ENCODE measurements at places on chromosomes 16 and 17.
A peak's percentile ranks its signal among the peaks of the same experiment; 100 is the strongest.

DNA sequence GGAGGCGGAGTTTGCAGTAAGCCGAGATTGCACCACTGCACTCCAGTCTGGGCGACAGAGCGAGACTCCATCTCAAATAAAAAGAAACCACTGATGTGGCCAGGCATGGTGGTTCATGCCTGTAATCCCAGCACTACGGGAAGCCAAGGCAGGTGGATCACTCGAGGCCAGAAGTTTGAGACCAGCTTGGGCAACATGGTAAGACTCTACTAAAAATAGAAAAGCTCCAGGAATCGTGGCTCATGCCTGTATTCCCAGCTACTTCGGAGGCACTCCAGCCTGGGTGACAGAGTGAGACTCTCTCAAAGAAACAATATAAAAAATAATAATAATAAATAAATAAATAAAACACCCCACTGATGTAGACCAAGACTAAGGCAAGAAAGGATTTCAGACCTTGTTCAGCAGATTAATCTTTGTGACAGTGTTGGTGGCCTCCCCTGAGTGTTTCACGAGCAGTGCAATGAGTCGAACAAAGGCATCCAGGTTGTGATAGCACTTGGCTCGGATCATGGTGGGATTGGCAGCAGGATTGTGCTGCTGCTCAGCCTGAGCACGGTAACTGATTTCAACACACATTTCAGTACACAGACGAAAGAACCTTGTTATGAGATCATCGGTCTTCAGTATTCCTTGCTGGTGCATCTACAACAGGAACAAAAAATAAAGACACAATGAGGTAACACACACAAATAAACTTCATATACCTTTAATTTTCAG lies 18.6 kb downstream of the SETD6 start:
- DNase-seq, result no peak

DNA sequence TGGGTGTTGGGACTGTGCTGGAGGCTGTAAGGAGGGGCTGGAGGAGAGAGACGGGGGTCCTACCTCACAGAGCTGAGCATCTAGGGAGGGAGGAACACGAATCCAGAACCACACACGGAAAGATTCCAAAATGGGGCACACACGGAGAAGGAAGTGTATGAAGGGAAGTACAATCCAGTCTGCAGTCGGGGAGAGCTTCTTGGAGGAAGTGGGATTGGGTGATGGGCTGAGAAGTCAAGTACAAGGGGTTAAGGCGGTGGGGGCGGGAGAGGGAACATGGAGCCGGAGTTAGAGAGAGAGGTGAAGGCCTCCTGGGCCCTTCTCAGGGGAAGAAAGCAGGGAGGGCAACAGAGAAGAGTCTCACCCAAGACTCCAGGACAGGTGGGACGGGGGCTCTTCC lies 107.5 kb upstream of the CREBBP start:
- DNase-seq, result no peak

GRCh38 chr16:87554754-87555427 lies 47.4 kb upstream of the JPH3 start:
- no peak for DNase-seq

DNA sequence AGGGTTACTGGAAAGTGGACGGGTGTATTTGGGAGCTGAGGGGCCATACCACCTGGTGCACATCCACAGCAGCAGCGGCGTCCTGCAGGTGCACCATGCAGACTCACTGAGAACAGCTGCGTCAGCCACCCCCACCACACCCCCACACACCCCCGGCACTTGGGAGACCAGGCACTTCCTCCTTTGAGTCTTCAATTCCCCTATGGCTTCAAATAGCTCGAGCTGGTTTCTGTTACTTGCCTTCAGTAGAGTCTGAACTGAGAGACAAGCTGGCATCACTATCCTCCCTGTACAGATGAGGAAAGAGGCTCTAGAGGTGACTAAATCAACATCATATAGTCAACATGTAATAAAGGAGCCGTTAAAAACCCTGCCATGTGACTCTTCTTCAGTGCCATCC lies 15.4 kb downstream of the CUEDC1 start:
- no peak for DNase-seq

DNA sequence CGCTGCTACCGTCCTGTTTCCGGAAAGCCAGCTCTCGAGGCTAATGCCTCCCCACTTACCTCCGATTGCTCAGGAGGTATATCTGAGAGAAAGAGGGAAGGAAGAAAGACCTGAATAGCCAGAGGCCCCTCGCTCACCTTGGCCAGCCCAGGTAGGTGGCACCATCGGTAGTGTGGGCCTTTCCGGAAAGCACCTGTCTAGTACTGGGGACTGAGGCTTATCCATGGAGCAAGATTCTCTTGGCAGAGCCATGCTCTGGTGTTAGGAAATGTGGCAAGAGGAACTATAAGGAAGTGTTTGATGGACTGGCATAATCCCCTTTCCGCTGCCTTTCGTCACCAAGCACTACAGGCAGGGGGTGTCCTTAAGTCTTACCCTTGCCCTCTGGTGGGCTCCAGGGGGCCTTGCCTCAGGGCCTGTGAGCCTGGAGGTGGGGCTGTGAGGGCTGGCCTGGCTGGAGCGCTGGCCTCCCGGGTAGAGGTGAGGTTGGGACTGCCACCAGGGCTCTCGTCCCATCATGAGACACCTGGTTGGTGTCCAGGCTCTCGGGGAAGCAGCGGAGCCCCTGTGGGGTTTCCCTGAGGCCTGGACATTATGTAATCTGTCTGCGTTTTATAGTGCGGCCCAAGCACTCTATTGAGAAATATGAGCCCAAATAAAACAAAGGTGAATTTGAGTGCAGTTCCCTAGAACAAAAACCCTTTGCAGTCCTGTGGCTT lies 2.9 kb downstream of the CMIP start:
- no peak for DNase-seq

DNA sequence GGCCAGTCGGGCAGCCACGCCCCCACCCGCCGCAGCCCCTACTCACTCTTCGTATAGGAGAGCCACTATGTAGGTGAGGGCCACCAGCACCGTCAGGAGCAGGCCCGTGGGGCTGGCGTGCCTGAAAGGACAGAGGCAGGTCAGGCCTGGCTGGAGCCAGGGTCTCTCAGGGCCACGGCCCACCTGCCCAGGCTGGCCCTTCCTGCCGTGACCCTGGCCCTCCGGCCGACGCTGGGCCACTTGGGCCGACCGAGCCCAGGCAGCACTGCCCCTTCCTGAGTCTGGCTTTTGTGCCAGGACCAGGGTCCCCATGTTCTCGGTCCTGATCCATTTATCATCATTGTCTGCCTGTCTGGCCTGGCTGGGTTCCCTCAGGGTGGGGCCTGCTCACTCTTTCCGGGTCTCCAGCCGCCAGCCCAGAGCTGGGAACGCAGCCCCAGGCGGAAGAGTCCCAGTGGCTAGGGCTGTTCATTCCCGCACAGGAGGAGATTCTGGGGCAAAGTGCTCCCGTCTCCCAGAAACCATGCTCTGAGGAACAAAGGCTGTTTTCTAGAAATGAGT lies 10.1 kb upstream of the RASD1 start:
- no peak for DNase-seq

GRCh38 chr17:75504347-75505151 lies 10.8 kb downstream of the CASKIN2 start:
- DNase-seq, result peak; percentile 35
